ENCODE measurements at places on chromosomes 11 and 22.
A peak's percentile ranks its signal among the peaks of the same experiment; 100 is the strongest.

DNA sequence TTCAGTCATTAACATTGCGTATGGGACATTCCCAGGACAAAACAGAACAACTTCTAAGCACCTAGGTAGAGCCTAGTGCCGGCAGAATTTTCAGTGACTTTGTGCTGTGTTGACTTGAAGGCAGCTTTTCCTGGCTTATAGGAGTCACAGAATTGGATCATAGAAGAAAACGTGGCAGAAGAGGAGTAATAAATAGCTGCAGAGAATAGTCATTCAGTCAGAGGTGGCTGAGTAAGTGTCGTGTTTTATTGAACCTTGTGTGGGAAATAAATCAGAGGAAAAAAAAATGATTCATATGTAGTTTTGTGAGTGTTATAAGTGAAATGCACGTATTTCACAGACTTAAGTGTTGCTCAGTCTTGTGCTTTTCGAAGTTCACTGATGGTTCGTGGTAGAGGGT, 2.1 kb downstream of the BARX2 start:
- no peak for DNase-seq

- peak; percentile 77 for DNase-seq
Measured at GRCh38 chr11:15074206-15075161, 1.1 kb downstream of the CALCB start.

- DNase-seq = no peak
Measured at GRCh38 chr11:20342347-20343141, 21.0 kb upstream of the HTATIP2 start.

- no peak for DNase-seq
Measured at GRCh38 chr11:72102162-72102561, 935 bp downstream of the LAMTOR1 start.

DNA sequence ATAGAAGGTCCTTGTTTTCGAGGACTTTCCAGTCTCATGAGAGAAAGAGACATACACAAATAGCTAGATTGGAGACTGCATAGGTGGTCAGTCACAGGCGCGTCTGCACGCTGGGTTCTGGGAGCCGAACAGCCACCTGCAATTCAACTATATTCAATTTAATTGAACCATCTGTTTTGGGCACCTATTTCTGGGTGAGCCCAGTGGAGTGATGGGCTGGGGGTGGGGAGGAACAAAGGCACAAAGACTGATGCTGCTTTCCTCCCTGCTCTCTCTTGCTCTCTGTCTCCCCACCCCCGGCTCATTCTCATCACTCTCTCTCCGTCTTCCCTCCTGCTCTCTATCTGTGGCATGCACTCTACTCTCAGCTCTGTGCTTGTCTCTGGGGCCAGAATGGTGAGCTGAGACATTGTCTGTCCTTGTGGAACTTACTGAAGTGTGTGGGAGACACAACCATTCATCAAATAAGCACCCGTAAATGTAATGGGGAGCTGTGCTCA, 48.1 kb upstream of the B3GAT1 start:
- no peak for DNase-seq

DNA sequence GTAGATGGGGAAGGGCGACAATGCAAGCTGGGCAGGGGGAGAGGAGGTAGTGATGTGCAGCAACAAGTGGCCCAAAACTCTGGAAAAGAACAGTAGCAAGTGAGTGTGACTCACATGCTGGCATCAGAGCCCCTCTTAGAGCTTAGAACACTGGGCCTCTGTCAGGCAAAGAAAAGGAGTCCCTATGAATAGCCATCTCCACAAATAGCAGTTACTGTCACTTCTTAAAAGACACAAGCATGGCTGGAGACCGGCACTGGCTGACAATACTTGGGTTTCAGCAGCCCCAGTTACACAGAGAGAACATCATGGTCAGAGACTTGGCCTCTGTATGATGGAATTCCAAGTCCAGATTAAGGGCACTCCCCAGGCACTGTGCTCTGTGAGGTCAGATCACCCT, 58.2 kb downstream of the PRCP start:
- DNase-seq = no peak

DNA sequence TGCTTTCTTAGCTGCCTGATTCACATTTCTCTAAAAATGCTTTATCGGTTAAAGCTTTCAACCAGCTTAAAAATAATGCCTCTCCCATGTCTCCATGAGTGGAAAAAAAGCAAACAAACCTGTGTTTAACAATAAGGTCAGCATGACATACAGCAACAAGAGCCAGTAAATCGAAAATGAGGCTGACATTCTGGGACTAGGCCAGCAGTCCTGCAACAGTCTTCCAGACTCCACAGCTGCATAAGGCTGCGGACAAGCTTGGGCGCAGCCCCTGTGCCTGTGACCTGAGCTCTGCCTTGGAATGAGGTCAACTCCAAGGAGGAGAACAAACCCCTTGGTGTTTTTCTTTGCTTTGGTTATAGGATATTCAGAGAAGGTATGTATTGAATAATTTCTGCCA, 95.5 kb downstream of the PGR start:
- no peak for DNase-seq

DNA sequence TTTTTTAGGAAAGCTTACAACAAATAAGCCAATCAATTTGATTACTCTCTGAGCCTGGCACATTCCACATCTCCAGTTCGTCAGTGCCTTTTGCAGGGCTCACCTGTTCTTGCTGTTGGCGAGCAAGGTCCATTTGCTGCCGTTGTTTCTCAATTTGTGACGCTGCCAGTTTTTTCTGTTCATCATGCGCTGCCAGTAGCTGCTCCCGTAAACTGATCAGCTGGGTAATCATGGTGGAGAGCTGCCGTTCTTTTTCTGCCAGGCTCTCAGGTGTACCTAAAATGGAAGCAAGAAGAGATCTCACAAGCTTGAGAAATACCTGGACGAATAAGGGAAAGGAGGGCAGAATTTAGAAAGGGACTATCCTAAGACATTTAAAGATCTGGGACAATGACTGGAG, 169.7 kb downstream of the SOX6 start:
- no peak for DNase-seq

GRCh38 chr11:14082338-14082737, 119.8 kb downstream of the SPON1 start:
- DNase-seq = no peak

GRCh38 chr11:86569109-86569508, 103.3 kb downstream of the ME3 start:
- DNase-seq = no peak

DNA sequence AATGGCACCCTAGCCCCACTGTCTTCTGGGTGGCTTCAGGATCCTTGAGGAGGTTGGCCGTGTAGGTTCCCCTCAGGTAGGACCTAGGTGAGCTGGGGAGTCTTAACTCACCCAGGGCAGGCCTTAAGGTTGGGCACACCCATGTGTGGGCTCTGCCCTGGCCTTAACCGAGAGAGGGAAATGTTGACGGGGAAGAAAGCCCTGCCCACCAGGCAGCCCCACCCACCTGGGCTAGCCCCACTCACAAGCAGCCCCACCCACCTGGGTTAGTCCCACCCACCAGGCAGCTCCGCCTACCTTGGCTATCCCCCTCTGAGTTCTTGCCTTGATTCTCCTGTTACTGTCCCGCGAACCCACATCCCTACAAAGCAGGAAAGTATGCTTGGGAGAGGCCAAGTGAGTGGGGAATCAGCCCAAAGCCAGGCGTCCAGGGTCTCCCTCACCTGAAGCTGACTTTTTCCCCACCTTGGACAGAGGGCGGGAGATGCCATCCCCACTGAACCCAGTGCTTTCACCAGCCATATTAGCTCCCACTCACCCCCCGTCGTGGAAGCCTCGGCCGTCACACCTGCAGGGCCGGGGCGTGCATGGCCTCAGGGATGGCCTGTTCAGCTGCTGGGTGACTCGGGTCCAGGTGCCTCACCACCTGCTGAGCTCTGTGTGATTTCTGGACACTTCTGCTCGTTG, at the start of gene MYEOV:
Gene MYEOV, plus strand, starts transcription at position 337 of the 687 bp plus-strand sequence. CDS start 1,200 bp downstream, outside the sequence.
- DNase-seq = no peak

GRCh38 chr11:70628855-70629844, 230.8 kb downstream of the CTTN start:
- no peak for DNase-seq

DNA sequence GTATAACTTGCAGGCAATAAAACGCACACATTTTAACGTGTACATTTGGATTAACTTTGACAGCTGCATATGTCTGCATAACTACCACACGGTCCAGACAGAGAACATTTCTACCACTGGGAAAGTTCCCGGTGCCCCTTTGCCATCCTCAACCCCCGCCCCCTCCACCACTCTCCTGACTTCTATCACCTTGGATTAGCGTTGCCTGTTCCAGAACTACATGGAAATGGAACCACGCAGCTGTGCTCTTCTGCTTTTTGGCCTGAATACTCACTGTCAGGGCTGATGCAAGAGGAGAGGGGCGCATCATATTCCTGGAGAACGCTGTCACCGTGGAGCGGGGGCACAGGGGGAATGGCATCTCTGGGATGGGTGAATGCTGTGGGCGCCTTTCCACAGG, 62.1 kb downstream of the LRP5 start:
- no peak for DNase-seq

GRCh38 chr22:17860220-17860965, 86.1 kb upstream of the BID start:
- no peak for DNase-seq

DNA sequence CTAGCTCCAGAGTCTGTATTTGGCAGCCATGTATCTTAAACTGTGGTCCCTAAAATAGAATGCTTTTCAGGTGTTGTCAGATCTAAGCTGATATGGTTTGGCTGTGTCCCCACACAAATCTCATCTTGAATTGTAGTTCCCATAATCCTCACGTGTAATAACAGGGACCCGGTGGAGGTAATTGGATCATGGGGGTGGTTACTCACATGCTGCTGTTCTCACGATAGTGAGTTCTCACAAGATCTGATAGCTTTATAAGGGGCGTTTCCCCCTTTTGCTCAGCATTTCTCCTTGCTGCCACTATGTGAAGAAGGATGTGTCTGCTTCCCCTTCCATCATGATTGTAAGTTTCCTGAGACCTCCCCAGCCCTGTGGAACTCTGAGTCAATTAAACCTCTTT, 199.9 kb upstream of the ISX start:
- DNase-seq = no peak

DNA sequence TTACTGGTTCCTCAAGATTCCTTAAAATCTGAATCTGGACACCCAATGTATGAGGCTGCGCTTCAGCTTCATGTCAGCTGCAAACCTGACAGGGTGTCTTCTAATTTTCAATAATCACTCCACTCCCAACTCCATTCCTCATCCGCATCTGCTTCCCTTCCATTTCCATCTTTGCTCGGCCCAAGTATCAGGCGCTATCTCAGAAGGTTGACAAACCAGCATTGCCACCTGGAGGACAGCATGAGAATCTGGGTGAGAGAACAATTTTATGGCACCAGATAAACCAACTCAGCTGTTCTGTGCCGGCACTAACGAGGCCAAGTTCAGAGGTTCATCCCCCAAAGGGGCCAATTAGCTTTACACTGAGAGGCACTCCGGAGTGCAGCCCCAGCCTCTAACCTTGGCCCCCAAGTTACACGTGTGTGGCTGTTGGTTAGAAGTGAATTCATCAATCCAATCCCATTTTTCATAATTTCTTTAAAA, 79.1 kb upstream of the LMO2 start:
- no peak for DNase-seq

- no peak for DNase-seq
Measured at GRCh38 chr11:2738551-2739431, 39.0 kb upstream of the KCNQ1OT1 start.

DNA sequence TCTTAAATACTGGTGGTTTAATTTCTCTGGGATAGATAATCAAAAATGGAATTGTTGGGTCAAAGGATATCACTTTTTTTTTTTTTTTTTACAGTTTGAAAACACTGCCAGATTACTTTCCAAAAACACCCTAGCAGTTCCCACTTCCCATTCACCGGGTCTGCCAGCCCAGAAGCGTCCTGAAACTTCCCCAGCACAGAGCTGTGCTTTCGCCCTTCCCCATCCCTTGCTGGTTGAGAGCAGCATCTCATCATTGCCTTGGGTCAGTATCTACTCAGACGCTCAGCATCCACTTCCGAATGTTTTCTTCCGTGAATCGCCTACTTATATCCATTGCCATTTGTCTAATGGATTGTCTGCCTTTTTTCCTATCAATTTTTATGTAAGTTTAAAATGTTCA, 5.5 kb downstream of the CERK start:
- DNase-seq = no peak

DNA sequence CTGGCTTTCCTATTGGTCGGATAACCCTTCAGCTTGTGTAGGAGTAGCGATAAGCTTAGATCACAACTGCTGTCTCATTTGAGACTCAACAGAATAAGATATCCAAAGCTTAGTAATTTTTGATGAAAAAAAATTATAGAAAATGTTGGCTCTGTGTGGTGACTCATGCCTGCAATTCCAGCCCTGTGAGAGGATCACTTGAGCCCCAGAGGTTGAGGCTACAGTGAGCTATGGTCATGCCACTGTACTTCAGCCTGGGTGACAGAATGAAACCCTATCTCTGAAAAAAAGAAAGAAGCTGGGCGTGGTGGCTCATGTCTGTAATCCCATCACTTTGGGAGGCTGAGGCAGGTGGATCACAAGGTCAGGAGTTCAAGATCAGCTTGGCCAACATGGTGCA, 55.6 kb upstream of the RRM1 start:
- no peak for DNase-seq

DNA sequence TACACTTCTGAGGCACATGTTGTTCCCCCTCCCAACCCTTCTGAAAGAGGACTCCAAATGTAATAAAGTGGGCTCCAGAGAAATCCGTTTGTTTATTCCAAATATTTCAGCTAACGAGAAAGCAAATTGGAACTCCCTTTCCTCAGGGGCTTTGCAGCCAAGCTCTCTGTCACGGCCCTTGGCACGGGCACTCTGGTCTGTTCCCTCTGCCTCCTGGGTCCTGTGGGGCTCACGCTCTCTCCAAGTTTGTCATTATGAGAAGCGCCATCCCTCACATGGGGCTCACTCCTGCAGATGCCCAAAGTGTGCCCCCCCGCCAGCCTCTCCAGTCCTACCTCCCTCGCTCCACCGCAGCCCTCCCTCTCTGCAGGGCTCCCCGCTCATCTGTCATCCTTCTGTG, 125.4 kb upstream of the POU2AF2 start:
- no peak for DNase-seq

- DNase-seq = peak; percentile 28
Measured at GRCh38 chr11:76206327-76207081, at the start of gene WNT11. Gene WNT11 (minus strand): TSS chr11:76206502. CDS start chr11:76206407, 95 bp downstream.

- no peak for DNase-seq
Measured at GRCh38 chr11:120784566-120785251, 239.2 kb upstream of the TBCEL start.

DNA sequence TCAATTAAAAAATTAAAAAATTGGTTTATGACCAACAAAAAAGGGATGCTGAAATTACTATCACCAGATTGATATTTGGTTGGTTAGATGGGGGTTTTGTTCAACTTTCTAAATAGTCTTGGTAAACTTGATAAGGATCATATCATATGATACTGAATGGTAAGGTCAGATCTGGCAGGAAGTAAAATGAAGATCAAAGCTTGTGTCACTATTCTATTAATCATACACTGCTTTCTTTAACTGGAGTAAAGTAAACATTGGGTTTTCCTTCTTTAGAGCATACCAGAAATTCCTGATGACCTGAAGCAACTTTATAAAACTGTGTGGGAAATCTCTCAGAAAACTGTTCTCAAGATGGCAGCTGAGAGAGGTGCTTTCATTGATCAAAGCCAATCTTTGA, 40.2 kb downstream of the RRM1 start:
- DNase-seq = no peak

- DNase-seq = no peak
Measured at GRCh38 chr11:34754171-34754823, 133.4 kb downstream of the EHF start.

GRCh38 chr11:129290966-129291365, 84.7 kb upstream of the BARX2 start:
- no peak for DNase-seq

GRCh38 chr11:34916843-34917770, 689 bp downstream of the PDHX start:
- no peak for DNase-seq

Measured in effector memory CD8-positive, alpha-beta T cell (primary cell).